ENCODE measurements at places on chromosomes 5 and 9.

DNA sequence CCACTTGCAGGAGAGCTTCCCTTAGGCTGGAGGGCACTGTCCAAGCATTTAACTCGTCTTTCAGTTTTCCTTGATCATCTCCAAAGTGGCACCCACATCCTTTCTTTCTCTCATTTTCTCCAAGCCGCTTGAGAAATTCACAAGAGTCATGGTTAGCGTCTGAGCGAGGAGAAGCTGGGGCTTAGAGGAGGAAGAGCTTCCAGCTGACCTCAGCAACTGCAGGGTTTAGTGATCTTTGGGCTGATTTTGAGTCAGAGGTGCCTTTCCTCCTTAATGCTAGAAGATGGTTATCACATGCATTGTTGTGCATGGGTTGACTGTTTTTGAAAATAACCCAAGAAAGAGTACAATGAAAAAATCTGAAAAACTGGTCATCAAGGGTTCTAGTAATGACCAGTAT is 134.7 kb downstream of the GADD45G start:
- DNase-seq, result no peak

DNA sequence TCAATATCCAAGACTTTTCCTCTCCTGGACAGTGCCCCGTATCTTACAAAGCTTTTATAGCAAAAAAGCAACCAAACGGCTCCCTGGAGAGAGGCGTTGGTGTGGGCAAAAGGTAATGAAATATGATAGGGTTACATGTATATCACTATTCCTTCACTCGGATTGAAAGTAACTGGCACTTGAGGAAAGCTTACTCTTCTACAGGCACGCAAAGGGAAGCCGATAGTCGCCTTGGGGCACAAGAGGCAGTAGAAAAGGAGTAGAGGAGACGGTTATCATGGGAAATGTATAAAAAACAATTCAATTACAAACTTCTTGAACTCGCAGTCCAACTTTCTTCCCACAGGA is 1.1 kb downstream of the DIAPH1 start:
- DNase-seq, result peak; percentile 21

DNA sequence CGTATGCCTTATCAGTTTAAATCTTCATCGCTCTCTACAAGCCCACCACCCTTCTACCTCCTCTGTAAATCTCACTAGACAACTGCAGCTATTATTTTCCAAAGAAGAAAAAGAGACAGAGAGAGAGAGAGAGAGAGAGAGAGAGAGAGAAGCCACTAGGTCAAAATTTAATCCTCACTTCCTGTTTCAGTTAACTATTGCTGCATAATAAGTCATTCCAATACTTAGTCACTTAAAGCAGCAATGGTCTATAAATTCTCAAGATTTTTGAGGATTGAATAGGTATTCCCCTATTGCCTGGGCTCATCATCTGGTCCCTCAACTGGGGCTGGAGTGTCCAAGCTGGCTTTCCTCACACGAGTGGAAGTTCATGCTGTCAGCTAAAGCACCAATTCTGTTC is 68.8 kb downstream of the ITGA1 start:
- no peak for DNase-seq

DNA sequence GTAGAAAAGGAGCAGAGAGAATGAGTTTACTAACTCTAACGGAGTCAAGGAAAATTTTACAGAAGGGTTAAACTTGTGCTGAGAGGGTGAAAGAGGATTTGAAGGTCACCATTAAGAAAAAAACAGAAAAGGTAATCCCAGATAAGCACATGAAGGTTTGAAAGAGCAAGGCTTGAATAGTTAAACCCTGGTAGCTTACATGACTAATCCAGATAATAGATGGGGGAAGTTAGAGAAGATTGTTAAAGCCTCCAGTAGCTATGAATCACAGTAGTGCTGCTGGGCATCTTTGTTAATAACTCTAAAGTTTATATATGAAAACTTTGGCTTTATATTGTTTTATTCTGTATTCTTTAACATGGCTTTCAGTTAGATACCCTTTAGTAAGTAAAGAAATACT is 354.5 kb upstream of the FTMT start:
- no peak for DNase-seq

- DNase-seq, result no peak
Observed at GRCh38 chr9:110114859-110115201, 93.1 kb downstream of the C9orf152 start.

GRCh38 chr5:136232316-136232715 is 39.4 kb upstream of the SMIM32 start:
- DNase-seq, result no peak

DNA sequence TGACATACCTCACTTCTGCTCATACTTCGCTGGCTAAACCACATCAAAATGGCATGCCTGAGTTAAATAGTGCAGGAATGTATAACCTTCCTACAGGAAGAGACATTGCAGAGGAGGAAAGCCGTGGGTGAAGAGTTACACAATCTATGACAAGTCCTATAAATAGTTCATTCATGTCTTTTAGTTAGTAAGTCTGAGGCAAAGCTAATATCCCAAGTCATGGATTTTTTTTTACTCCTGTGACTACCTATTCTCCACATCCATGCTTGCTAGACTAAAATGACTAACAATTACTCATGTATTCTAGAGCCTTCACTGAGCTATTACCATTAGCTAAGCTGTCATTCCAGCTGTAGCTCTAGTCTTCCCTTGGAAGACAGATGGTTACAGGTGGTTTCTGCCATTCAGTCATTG is 391.3 kb downstream of the NR2F1-AS1 start:
- no peak for DNase-seq

- no peak for DNase-seq
Observed at GRCh38 chr9:123640792-123641222, 284.8 kb downstream of the CRB2 start.

GRCh38 chr9:125633116-125633745 is 73.8 kb downstream of the MAPKAP1 start:
- no peak for DNase-seq

DNA sequence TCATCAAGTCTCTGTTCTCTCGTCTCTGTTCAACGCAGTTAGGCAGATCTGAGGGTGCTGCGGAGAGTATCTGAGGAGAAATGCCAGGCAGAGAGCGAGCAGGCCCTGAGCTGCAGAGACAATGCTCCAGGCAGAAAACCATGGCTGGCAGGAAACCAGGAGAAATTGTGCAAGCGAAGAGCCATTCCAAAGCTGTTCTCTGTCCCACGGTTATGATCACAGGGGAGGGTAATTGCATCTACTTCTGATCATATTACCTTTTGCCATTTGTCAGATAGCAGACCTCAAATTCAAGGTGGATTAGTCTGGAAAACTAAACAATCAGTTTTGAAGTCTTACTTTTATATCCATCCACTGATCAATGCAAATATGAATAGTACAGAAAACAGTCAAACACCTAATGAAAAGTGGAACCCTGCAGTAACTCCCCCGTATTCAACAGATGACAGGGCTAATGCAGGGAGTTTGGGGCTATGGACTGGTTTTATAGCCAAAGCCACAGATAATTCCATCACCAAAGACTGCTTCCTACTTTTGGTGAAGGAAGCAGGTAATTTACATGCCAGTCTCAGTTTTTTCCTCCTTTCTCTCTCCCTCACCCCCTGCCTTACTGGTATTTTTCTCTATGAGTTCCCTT is 228.0 kb downstream of the DCP2 start:
- no peak for DNase-seq

DNA sequence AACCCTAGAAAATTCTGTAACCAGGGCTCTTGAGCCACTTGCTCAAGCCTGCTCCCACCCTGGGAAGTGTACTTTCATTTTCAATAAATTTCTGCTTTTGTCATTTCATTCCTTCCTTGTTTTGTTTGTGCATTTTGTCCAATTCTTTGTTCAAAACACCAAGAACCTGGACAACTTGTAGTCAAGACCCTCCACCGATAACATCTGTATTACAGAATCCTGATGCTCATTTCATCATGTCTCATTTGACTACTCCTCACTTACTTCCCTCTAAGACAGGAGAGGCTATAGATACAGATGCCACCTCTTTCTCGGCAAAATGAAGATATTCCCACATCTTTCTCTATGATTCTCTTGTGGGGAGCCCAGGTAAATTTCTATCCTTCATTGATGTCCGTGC is 183.5 kb downstream of the TMEM232 start:
- no peak for DNase-seq

- no peak for DNase-seq
Observed at GRCh38 chr9:118318770-118319431, 614.7 kb downstream of the TLR4 start.

DNA sequence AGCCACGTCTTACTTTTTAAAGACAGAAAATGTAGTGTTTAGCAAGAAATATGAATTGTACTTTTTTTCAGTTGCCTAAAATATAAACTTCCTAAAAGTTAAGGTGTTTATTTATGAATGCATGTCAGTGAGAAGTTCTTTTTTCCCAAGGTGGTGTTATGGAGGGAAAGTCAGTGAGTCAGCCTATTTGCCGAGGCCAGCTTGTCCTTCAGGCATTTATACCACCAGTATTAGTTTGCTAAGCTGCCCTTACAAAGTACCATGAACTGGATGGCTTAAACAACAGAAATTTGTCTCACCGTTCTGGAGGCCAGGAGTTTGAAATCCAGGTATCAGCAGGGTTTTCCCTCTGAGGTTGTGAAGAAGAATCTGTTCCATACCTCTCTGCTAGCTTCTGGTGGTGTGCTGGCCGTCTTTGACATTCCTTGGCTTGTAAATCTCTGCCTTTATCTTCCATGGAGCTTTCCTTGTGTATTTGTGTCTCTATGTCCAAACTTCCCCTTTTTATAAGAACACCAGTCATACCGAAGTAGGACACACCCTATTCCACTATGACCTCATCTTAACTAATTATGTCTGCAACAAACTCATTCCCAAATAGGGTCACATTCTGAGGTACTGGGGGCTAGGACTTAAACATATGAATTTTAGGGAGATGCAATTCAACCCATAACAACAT is 38.4 kb downstream of the PRKACG start:
- DNase-seq, result no peak

GRCh38 chr9:134808447-134808792 is 72.2 kb upstream of the FCN2 start:
- DNase-seq, result no peak

DNA sequence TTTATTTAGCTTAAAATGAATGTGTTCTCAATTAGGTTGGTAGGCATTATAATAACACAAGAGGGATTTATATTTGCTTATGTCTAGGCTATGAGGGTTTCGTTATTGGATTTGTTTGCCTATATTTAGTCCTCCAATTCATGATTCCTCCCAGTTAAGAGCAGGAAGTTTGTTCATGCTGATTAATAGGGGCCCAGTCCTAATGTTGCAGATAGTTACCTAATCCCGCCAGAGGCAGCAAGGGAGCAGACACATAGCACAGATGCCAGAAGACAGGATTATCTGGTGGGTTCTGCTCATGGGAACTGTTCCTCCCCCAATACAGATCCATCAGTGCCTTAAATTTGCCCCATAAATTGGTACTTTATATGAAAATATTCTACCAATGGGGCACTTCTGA is 100.8 kb upstream of the TLE4 start:
- DNase-seq, result no peak

- no peak for DNase-seq
Observed at GRCh38 chr9:21160178-21160577, 6.3 kb downstream of the IFNA21 start.

GRCh38 chr9:78985084-78985738 is 586.6 kb upstream of the TLE4 start:
- DNase-seq, result no peak

DNA sequence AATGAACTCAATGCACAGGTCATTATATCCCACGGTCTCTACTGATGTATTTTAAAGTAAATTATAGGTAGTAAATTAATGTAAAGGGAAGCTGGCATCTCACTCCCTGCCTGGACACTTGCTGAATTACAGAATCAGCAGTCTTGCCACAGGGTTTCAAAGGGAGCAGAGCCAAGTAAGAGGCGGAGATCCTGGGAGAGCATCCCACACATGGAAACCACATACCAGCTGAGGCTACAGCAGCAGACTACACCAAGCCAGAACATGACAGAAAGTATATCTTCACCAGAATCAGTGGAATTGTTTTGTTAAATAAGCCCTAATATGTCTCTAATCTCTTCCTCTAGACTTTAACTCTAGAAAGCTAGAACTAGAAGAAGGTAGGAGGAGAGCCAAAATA is 1689.2 kb upstream of the WWC1 start:
- no peak for DNase-seq

- DNase-seq, result peak; percentile 41
Observed at GRCh38 chr9:98943682-98944056, at the start of gene COL15A1. Gene COL15A1 (plus strand): TSS chr9:98943907. CDS start chr9:98944062, 155 bp downstream.

DNA sequence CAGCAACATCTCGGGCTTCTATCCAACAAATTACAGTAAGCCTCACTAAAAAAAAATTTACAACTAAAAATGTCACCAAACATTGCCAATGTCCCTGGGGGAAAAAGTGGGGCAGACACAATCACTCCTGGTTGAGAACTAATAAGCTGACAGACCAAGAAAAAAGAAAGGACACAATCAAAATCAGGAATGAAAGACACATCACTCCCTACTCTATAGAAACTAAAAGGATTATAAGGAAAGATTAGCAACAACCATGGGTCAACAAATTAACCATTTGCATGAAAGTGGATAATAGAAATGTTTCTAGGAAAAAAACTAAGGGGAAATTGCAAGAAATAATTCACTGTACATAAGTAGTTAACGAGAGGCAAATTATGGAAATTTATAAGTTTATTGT is 53.4 kb downstream of the AGTPBP1 start:
- no peak for DNase-seq

DNA sequence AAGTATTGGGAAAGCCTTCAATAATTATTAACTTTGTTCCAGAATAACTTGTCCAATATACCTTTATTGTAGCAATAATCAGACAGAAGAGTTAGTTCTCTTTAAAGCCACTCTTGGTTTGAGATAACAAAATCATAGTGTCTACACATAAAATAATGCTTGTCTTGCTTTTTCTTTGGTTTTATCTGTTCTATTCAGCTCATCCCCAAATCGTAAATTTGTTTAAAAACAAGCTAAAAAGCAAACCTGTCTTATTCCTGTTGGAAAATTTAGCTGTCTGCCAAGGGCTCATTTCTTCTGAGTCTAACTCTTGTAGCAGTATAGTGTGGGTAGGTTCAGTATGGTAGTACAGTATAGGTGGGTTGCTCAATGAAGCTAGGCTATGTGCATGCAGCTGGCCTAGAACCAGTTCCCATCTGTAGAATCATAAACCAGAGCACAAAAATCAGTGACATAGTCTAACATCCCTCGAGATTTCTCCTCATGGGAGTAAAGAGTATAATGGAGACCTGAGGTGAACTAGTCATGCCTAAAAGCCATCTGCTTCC is 17.9 kb upstream of the APBA1 start:
- DNase-seq, result no peak

DNA sequence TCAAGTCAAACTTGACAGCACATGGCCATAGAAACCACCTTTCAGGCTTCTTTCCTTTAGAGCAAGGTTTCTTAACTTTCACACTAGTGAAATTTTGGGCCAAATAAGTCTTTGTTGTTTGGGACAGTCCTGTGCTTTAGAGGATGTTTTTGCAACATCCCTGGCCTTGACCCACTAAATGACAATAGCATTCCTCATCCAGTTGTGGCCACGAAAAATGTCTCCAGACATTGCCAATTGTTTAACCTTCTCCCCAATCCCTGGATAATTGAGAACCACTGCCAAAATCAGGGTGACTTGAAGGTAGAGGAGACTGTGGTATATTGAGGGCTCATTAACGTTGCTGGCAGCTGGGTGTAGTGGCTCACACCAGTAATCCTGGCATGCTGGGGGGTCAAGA is 72.0 kb downstream of the ALDH1A1 start:
- no peak for DNase-seq

GRCh38 chr5:168822248-168822744 is 243.1 kb upstream of the PANK3 start:
- no peak for DNase-seq

All from HEK293T (cell line).